ENCODE measurements at places on chromosomes 12 and 14.
A peak's percentile ranks its signal among the peaks of the same experiment; 100 is the strongest.

- no peak for DNase-seq
These were observed 8.5 kb upstream of the FGF23 start for GRCh38 chr12:4388032-4388431.

- no peak for DNase-seq
These were observed 239.2 kb downstream of the MSRB3 start for GRCh38 chr12:65517656-65518210.

DNA sequence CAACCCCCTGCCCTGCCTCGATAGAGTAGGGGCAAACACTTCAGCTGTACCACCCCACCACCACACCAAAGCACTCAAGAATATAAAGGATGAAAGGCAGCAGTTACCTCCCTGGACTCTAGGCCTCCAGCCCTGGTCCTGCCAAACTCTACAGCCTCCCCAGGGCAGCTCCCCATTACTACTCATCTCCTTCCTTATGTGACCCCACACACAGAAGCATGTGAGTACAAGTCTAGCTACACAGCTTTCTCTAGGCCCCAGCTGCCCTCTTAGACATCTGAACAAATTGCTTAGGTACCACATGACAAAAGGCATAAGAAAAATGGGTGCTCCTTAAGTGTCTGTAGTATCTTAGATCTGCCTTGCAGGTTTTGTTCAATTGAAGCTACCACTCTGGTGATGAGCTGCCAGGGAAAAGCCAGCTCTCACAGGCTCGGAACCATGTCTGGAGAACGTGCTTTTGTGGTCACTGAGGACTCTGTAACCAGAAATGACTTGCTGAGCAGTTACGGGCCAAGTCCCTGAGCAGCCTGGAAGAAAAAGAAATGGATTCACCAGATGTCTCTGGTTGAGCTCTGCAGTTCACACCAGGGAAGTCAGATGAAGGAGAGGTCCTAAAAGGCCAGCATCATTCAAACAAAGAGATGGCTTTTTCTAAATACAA is 32.8 kb downstream of the FMNL3 start:
- DNase-seq: no peak

- no peak for DNase-seq
These were observed 48.8 kb upstream of the RASSF3 start for GRCh38 chr12:64561302-64562136.

- no peak for DNase-seq
These were observed 938 bp upstream of the SLC6A13 start for GRCh38 chr12:263574-263973.

DNA sequence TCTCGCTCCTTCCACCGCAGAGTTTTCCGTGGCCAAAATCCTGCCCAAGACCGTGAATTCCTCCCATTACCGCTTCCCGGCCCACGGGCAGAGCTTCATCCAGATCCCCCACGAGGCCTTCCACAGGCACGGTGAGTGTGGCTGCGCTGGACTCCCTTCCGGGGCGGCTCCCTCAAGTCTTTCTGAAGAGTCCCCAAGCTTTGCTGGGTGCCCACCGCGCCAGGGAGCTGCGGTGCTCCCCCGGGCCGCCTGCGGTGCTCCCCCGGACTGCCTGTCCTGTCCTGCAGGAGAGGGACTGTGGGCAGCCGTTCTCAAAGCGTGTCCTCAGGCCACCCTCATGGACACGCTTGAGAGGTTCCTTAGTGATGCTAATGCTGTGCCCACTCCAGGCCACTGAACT is 50.5 kb downstream of the ADGRD1 start:
- DNase-seq: no peak

- DNase-seq: no peak
These were observed 39.9 kb upstream of the GPR132 start for GRCh38 chr14:105105158-105105557.

- DNase-seq: no peak
These were observed 404.7 kb upstream of the FLRT2 start for GRCh38 chr14:85125291-85125670.

- DNase-seq: no peak
These were observed 682 bp upstream of the TRIP11 start for GRCh38 chr14:92040431-92041051.

- no peak for DNase-seq
These were observed 62.3 kb downstream of the MGAT4C start for GRCh38 chr12:86193931-86194330.

GRCh38 chr12:52498946-52499345 is 5.9 kb upstream of the KRT6A start:
- no peak for DNase-seq

GRCh38 chr12:67504026-67504425 is 144.5 kb upstream of the DYRK2 start:
- no peak for DNase-seq

GRCh38 chr14:103404032-103404918 is 19.1 kb downstream of the MARK3 start:
- no peak for DNase-seq

- DNase-seq: peak; percentile 75
These were observed 20.9 kb downstream of the SYNE3 start for GRCh38 chr14:95495538-95496025.

GRCh38 chr12:52146822-52147366 is 44.9 kb downstream of the KRT80 start:
- DNase-seq: no peak

- DNase-seq: no peak
These were observed 158.6 kb upstream of the ALG10B start for GRCh38 chr12:38157933-38158401.

GRCh38 chr12:119594399-119594730 is 791 bp downstream of the TMEM233 start:
- no peak for DNase-seq

DNA sequence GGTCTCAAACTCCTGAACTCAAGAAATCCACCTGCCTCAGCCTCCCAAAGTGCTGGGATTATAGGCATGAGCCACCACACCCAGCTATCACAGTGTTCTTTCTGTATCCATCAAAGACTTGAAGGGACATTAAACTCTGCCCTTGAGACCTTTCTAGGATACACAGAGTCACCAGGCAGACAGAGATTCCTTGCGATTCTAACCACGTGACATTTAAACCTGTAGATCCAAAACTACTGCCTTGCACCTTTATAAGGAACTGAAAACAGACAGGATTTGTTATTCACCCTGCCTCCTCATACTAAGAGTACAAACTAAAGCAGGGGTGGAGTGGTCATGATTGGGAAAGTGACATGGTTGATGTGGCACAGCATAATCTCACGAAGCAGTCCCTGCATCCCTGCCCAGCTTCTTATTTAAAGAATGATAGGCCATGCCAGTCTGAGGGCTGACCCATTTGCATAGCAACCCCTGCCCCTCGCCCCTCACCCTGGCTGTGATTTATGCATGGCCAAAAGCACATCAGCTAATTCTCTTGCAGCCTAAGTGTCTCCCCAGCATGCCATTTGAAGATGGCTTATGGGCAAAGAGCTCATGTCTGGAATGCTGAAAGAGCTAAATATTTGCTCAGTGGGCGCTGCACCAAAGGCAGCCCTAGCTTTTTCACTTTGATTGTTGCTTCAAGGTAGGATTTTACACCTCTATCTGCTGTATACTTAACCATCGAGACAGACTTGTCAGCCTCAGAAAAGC is 43.2 kb upstream of the MYBPC1 start:
- DNase-seq: no peak

DNA sequence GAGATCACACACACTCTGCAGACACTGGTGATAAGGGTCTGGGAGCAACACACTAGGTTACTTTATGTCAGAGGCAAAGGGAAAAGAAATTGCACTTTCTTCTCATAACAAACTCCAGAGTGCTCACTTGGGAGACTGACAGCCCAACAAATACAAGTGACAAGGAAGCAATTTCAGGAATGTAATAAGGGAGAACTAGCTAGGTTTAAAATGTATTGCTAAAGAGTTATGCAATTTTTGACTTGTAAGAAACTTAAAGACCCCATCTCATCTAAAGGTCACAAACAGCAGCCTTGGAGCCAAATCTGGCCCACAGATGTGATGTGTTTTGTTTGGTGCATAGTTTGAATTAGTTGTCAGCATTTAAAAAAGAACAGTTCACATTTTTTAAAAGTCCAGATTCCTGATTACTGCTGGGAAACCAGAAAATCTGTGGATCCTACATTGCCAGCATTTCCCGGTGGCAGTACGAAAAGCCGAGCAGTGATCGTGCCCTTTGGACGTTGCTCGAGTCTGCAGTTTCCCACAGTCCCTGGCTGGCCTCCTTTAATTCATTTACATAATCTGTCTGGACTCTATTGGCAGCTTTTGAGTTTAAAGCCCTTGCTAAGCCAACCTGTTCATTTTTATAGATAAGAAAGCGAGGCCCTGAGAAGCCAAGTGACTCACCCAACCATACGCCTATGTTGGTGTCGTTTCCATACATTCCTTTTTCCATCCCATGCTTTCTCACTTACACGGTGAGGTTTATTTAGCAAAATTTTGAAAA is 42.0 kb upstream of the ETV6 start:
- DNase-seq: no peak

GRCh38 chr12:3036901-3037600 is 40.1 kb upstream of the TSPAN9 start:
- no peak for DNase-seq

DNA sequence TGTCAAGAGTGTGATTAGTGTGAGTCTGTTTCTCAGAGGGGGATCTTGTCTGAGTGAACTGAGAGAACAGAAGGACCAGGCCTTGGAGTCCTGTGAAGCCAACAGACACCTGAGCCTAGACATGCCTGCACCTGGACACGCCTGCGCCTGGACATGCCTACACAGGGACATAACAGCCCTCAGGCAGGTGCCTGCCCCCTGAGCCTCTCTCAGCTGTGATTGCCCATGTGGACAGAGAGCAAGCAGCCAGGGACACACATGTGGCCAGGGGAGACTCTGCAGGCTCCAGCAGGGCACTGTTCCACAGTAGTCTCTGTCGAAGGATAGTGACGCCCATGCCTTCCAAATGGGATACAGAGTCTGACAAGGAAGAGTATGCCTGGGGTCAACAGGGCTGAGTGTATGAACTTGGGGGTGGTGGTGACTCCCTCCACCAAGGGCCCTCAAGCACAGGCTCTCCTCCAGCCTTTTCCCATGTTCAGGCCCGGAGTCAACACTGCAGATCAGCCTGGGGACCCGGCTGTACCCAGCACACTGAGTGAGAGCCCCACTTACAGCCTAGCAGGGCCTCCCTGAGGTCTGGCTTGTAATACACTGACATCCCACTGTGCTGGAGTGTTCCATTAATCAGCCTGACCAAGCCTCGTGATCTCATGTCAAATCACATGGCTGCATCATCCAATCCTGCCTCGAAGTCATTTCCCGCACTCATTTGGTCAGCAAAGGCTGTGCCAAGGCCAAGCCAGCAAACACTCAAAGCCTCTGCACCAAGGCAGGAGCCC is 173.0 kb downstream of the CALM1 start:
- no peak for DNase-seq

DNA sequence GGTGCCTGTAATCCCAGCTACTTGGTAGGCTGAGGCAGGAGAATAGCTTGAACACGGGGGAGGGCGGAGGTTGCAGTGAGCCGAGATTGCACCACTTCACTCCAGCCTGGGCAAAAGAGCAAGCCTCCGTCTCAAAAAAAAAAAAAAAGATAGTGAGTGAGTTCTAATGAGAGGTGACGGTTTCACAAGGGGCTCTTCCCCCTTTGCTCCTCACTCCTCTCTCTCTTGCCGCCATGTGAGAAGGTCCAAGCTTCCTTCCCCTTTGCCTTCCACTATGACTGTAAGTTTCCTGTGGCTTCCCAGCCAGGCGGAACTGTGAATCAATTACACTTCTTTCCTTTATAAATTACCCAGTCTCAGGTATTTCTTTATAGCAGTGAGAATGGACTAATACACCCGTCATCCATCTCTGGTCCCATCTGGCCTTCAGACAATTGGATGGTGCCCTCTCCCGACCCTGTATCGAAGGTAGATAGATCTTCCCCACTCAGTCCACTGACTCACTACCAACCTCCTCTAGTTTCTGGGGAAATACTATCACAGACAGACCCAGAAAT is 27.0 kb upstream of the RCOR1 start:
- peak; percentile 66 for DNase-seq

GRCh38 chr14:92404018-92404417 is 81.1 kb downstream of the SLC24A4 start:
- no peak for DNase-seq

- DNase-seq: no peak
These were observed 458 bp downstream of the SSPN start for GRCh38 chr12:26195641-26196420.

DNA sequence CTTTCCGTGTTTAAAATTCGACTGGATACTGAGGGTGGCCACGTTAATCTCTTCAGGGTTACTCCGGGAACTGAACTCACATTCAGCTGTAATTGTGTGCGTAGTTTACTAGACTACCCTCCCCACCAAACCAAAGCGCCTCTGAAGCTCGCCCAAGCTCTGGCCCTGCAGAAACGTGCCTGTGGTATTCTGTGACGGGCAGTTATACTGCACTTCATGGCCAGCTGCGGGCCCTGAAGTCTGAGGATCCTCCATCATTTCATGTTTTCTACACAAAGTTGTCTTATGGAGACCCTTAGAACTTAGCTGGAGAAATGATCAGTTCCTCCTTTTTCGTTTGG is 688 bp downstream of the ZNF26 start:
- no peak for DNase-seq

GRCh38 chr14:60970146-60970545 is 10.7 kb downstream of the TRMT5 start:
- DNase-seq: no peak

DNA sequence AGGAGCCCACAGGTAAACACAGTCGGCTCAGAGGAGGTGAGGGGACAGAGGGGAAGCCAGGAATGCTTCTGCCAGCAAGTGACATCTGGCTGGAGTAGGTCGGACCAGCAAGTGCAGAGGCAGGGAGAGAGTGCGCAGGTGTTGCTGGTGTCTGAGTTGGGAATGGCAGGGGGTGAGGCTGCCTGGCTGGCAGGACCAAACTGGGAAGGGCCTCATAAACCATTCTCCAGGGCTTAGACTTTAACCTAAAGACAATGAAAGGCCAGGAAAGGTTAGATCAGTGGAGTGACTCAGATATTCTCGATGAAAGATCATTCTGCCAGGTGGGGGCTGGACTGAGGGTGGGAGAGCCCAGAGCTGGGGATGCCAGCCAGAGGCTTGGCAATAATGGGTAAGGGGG is 66.4 kb downstream of the ITPK1 start:
- DNase-seq: no peak

Data from CD4-positive, alpha-beta T cell treated with Interleukin-15 for 1 hour (primary cell).